ENCODE measurements at places on chromosomes 6 and 20.

- no peak for DNase-seq
These were observed at the start of gene ZNF831 for GRCh38 chr20:59163631-59164530. Gene ZNF831, plus strand, starts transcription at chr20:59163821. Its CDS starts 27,199 bp downstream, at chr20:59191020.

DNA sequence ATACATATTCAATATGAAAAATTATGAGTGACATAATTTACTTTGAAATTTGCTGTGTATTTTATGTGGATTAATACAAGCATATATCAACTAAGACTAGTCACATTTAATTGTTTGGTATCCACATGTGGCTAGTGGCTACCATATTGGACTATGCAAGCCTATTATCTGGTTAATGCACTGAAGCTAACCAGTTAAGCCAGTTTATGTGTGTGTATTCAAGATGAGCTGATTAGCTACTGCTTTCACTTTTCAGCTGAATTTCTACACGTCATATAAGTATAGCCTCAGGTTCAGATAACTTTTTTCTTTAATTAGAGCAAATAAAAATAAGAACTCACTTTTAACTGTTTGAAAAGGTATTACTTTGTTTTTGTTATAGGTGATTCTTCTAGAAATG, 903.7 kb downstream of the TFAP2A start:
- DNase-seq = no peak

DNA sequence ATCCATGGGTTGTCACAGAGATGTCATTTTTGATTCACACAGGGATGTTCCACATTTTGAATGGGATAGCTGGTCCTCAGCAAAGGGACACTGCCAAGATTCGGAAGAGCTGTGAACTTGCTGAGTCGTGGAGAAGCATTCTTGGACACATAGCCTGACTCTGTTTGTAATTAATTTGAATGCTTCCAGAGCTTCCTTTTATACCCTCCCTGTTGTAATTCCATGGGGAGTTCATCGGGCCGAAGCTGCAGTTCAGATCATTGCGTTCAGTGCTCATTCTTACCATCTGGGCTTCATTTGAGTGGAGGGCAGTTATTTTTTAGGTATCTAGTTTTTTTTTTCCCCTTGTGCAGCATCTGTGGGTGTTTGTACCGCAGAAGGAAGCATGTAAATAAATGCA, 126.5 kb downstream of the SLC24A3 start:
- no peak for DNase-seq

- DNase-seq = no peak
These were observed 30.5 kb upstream of the AKAP12 start for GRCh38 chr6:151209071-151209831.

DNA sequence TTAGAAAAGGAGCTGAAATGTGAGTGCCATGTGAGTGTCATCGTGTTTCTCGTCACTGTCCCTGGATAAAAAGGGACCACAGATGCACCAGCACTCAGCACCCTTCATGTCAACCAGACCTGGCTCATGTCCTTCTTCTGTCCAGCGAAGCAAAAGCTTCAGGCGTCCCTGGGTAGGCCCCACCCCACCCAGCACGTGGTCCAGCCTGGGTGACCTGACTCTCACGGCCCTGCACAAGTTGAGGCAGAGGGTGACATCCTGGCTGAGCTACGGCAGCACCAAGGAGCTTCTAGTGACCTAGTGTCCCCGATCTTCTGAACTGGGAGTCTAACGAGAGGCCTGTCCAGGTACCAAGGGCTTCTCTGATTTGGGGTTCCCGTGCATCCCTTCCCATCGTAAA, 37.8 kb downstream of the PSMG4 start:
- no peak for DNase-seq

GRCh38 chr6:26225848-26226578, 138.8 kb downstream of the HFE start:
- DNase-seq = no peak

GRCh38 chr6:99711302-99711701, 104.7 kb downstream of the PRDM13 start:
- no peak for DNase-seq

- no peak for DNase-seq
These were observed at the start of gene MPIG6B for GRCh38 chr6:31723245-31723979. Gene MPIG6B, plus strand, starts transcription at chr6:31723373. Its CDS starts 11 bp downstream, at chr6:31723384.

GRCh38 chr20:36303020-36303595, 3.0 kb upstream of the DLGAP4 start:
- DNase-seq = no peak

DNA sequence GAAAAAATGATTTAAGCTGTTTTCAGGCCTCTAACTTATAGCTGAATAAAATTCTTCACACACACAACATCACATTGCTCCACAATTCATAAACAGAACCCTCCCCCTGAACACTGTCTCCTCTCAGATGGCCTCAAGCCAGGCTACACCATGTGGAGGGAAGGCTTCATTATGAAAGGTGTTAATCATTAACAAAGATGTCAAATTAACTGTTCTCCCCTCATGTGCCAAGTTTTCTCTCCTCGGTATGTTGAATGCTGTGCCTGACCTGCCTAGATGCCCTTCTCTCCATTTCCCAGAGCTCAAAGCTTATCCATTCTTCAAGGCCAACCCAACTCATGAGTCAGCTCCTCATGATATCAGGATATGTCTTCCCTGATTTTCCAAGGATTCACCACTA, 210.4 kb downstream of the GMDS start:
- DNase-seq = no peak

GRCh38 chr6:45543298-45544235, 165.8 kb upstream of the SUPT3H start:
- no peak for DNase-seq

- DNase-seq = no peak
These were observed 300.9 kb upstream of the MAP3K7 start for GRCh38 chr6:90887764-90888163.

- DNase-seq = no peak
These were observed 19.3 kb upstream of the ZNF831 start for GRCh38 chr20:59144179-59144830.

GRCh38 chr20:58308680-58309527, 611 bp upstream of the RAB22A start:
- no peak for DNase-seq

GRCh38 chr20:9515214-9515585, 810 bp downstream of the LAMP5 start:
- DNase-seq = no peak

DNA sequence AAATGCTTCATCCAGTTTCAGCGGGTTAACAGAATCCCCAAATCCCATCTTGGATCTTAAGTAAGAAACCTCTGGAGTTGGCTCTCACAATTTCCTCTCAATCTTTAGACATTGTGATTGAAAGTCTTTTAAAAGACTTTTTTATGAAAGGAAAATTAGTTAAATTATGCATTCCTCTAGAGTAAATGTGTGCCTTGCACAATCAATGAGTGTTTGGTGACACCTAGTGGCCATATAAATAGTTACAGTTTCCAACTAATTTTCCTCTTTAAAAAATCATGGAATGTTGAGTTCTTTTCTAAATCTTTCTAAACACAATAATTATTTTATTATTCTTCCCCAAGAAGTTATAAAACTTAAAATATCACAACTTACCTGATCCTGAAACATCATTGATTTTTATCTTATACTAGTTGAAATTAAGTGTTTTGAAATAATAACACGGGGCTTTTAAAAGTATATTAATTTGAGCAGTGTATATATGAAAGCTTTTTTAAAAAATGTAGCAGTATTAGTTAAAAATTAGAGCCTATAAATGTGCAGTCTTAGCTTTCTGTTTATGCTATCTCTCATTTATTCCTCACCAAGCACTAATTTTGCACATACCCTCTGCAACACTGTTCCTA, 66.4 kb downstream of the PKHD1 start:
- DNase-seq = no peak

- no peak for DNase-seq
These were observed 57.8 kb upstream of the PNRC1 start for GRCh38 chr6:89022798-89023197.

- no peak for DNase-seq
These were observed 97.8 kb downstream of the RAMACL start for GRCh38 chr6:166488701-166489100.

- DNase-seq = no peak
These were observed 435 bp downstream of the ZSWIM3 start for GRCh38 chr20:45857882-45858216.

DNA sequence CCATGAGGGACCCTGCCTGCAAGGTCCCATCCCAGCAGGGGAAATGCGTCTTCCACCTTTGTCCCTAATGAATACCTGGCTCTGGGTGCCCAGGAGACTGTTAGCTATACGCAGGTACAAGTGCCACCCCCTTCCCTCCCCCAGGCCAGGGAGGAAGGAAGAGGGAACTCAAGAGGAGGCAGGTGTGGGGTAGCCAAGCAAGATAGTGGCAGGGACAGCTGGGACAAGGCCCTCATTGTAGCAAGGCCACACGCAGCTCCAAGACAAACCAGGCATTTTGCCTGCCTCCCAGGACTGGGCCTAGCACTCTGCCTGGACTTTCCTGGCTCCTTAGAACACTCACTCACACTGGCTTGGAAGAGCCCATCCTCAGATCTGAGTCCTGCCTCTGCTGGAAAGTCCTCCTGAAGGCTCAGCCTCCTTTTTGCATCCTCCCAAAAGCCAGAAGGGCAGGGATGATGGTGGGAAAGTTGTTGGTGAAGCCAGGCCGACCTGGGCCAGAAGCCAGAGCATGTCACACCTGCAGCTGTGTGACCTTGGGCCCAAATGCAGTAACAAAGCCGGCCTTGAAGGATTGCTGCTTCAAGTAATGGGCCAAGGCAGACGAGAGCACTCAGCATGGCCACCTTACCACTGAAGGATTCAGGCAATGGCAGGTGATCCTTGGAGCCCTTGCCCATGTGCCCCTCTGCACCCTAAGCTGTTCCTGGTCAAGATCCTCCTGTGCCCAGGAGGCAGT, 27.7 kb downstream of the SNPH start:
- DNase-seq = no peak

- no peak for DNase-seq
These were observed 60.7 kb downstream of the EZR start for GRCh38 chr6:158758451-158758860.

All from T-helper 1 cell (primary cell).